ENCODE measurements at places on chromosomes 13 and 19.

GRCh38 chr19:38850976-38851621, 1.3 kb upstream of the HNRNPL start:
- peak; percentile 64 for DNase-seq

GRCh38 chr19:20287070-20287469, 120.1 kb downstream of the ZNF486 start:
- DNase-seq, result no peak

DNA sequence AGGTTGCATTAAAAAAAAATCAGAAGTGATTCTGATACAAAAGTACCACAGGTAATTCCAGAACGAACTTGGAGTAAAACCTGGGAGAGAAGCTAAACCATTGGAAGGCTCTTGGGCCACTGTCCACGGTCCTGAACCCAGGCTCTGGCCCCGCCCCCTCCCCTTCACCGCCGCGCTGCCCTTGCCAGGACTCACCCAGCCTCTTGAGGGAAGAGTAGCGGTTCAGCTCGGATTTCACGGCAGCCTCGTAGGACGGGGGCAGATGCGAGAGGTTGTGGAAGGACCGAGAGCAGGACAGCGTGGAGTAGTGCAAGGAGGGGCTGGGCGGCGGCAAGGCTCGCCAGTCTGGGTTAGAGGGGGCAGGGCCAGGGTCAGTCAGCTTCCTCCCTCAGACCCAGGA, 5.7 kb downstream of the SHISA7 start:
- DNase-seq, result no peak

GRCh38 chr13:60583911-60584753, 187.1 kb downstream of the TDRD3 start:
- no peak for DNase-seq

DNA sequence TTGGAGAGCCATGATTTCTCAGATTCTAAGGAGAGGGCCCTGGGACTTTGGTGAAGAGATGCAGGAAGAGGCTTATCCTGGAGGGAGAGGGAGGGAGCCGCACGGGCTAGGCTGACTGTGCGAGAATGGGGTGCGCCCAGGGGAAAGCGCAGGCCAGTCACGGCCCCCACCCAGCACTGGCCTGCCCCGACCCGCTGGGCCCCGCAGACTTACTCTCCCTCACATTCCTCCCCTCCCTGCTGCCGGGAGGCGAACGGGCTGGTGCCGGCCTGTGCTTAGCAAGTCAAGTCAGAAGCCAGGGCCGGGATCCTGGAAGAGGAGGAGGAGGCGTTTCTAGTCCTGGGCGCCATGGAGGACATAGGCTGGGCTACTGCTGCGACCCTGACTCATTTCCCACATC, 120.0 kb downstream of the CRYL1 start:
- no peak for DNase-seq

All from aorta (tissue), 5 donors.